ENCODE measurements at places on chromosomes 5 and 9.

GRCh38 chr5:171483551-171484135 lies 64.2 kb downstream of the FGF18 start:
- DNase-seq: peak; percentile 55

DNA sequence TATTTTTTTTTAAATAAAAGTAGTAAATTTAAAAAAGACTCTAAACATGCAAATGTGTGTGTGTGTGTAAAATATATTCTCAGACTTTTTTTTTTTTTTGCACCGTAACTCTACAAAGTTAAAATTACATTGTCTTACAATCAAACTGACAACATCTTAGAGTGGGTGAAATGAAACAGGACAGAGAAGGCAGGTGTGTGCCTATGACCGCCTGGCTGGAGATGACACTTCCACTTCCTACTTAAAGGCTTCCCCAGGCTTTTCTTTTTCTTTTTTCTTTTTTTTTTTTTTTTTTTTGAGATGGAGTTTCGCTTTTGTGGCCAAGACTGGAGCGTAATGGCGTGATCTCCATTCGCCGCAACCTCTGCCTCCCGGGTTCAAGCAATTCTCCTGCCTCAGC lies 2.7 kb upstream of the AK1 start:
- no peak for DNase-seq

DNA sequence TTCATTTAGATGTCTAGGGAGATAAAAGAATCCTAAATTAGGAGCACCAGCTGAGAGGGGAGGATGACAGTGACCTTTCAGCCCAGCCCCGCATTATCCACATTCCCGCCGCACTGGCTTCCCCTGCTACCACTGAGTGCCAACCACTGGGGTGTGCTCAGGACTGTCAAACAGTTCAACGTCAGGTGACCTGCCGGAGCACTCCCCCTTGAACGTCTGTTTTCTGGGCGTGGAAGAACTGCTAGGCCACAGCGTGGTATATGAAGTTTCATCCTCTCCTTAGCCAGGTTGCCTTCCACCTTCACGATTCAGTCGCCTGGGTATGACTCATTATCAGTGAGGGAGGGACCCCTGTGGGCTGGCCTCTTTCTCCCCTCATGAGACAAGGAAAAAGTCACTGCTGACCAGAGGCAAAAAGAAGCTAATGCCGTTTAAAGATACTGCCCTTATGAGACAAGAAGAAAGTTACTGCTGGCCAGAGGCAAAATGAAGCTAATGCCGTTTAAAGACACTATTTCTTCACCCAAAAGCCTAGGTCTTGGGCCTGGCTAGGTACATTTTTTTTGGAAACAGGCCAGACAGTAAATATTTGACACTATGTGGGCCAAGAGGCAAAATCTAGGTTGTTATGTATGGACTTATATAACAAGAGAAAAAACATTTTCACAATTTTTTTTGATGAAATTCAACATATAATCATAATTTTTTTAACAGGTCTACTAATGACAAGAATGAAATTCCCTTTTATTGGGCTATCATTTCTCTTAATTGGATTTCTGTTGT lies 4.6 kb downstream of the NMRK1 start:
- DNase-seq: no peak

DNA sequence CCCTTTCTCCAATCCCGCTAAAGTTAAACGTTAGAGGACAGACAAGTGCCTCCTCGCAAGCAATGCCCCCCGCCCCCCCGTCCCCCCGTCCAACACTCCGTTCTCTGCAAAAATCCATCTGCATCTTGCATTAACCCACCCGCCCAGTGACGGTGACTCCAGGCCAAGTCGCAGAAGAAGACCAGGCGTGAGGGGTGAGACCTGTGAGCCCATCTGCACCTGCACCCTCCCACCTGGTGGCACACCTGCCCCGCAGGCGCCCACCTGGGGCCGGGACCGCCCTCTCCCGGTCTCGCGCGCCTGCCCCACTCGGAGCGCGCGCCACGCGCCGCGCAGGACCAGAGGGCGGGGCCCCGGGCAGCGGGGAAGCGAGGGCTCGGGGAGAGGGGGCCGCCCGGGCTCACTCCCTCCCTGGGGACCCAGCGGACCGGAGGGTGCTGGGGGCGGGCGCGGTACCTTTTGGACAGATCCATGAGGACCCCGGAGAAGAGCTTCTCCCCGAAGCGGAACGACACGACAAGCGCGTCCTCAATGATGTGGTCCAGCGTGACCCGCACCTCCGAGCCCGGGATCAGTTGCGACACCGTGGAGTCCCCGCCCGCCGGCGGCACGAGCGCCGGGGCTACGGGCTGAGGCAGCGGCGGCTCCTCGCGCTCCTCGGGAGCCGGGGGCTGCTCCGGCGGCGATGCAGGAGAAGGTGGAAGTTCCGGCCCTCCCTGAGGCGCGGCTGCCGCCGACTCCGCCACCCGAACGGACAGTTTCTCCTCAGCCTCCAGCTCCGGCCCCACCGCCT lies 705 bp downstream of the PWWP2A start:
- peak; percentile 5 for DNase-seq

- DNase-seq: no peak
Measured at GRCh38 chr5:173494446-173494845, 122.0 kb downstream of the BOD1 start.

- DNase-seq: no peak
Measured at GRCh38 chr5:96816411-96816939, 8.7 kb upstream of the ERAP1 start.

DNA sequence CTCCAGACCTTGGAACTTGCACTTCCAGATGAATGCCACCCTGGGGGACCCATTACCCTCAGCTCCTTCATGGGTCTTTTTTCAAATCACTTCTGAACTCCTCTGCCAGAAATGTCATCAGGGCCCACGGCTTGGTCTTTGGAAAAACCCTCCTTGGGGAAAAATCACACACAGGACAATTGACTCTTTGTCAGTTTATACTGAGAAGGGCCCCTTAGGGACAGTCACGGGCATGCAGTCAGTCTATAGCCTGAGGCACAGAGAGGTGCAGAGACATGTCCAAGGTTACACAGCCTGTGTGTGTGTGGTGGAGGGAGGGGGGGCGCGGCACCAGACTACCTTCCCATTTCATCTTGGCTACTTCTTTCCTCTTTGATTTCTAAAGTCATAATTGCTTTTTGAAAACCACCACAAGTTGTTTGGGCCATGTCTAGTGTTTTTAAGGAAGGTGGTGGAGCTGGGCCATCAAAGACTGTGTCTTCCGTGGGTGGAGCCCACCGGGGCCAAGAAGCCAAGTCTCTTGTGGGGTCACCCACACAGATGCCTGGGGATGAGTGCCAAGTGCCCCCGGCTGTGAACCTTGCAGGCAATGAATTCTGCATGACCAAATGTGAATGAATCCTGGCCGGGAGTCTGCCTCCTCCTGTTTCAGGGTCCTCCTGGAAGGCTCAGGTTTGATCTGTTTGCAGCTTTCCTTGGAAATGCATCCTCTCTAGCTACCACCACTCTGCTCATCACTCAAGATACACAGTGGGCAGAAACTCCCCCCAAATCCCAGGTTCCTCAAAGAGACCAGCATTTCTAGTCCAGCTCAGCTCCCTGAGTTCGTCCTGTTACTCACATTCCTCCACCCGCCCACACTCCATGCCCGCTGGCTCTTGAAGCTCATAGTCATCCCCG lies 200.1 kb upstream of the TBC1D2 start:
- DNase-seq: no peak

GRCh38 chr5:76457674-76458485 lies 54.8 kb downstream of the IQGAP2 start:
- no peak for DNase-seq

GRCh38 chr5:177499842-177500241 lies 2.4 kb upstream of the PDLIM7 start:
- no peak for DNase-seq

- no peak for DNase-seq
Measured at GRCh38 chr9:99079542-99079941, 25.4 kb upstream of the TGFBR1 start.

GRCh38 chr9:24095246-24095645 lies 269.2 kb upstream of the ELAVL2 start:
- DNase-seq: no peak

DNA sequence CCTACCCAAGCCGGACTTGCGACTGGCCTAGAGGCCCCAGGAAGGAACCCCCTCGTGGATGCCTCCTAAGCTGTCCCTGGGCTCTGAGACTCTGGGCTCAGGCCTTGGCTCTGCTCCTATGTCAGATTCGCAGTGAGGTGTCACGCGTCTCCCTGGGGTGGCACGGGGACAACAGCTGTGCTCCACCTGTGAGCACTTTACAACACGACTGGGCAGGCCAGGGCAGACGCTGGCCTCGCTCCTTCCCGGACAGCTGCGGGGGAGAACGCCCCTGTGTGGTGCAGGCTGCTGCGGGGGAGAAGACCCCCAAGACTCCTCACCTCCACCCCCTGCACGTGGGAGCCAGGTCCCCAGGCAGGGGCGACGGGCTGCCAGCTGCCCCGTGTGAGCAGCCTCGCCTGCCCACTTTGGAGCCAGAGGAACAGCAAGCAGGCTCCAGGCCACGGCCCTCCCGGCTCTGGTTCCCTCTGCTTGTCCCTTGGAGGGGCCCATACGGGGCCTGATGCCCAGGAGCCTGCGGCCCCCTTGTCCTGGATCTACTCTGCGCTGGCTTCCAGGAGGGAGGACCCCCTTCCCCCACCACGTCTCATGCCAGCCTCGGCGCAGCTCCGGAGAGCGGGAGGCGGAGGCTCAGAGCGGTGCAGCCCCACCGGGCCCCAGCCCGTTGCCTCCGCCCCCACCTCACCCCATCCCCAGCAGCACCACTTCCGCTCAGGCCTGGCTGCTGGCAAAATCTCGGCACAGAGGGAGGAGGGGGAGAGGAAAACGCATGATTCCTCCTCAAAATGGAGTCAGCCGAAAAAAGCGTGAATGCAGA lies 36.0 kb downstream of the SARDH start:
- DNase-seq: no peak

DNA sequence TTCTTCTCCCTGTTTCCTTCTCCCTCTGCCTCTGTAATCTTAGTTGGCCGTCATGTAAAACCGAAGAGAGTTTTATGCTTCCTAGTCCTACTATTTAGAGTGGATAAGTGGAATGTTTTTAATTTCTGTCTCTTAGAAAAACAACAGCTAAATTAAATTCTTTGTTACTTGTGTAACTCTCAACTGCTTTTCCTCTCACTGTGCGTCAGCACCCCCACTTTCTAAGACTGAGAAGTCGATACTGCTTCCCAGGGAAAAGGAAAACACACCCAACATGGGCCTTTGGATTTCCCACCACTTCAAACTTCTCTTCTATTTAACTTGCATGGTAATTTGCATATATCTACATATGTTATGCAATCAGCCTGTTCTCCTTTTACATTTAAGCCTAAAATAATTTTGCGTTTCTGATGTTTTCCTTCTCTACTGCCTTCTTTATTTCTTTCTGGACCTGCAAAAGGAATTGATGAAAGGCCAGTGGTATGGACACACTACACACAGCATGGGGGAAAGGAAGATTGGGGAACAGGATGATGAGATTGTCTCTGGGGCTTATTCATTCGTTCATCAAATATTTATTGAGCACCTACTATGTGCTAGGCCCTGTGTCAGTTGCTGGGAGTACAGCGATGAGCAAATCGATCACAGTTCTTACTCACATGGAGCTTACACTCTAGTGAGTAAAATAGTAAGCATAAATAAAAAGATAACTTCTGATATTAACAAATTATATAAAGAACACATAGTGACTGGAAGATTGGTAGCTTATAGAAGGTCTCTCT lies 52.5 kb upstream of the CTNNA1 start:
- no peak for DNase-seq

DNA sequence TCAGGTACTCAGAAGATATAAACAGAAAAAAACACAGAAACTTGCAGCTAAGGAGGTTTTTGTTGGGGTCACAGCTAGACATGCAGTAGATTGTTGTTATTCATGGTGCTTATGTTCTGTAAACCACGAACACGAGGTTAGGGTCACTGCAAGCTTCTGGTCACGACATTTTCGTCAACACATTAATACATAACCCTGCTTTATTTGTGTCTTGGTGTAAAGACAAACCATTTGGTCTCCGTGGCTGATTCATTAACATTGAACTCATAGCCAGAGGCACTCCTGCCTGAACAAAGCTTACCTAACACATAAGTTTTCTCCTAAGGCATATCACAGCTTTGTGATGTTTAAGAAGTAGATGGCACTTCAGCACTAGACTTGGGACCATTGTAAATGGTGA lies 16.9 kb downstream of the TEK start:
- DNase-seq: no peak

DNA sequence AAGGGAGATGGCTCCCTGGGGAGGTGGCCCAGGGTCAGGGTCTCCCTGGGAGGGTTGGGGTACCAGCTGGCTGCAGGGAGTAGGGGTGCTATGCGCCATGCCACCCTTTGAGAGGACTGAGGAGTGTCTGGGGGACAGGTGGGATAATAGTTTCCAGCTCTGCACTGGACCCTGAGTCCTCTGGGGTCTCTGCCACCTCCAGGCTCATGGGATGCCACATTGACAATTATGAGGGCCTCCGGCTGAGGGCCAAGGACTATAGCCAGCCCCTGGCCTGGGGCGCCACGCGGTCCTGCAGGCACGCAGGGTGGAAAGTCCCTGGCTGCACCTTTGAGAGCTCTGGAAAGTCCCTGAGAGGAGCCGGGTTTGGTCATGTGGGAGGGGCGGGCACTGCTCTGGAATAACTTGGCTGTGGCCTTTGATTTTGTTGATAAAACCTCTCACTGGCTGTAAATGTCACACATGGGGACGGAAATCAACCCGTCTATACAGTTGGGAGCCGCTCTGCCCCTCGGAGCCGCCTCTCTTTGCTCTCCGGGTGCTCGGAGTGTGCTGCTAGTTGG lies 16.0 kb downstream of the TRAF2 start:
- DNase-seq: peak; percentile 19

- no peak for DNase-seq
Measured at GRCh38 chr5:56633950-56634349, 181.4 kb upstream of the MAP3K1 start.

GRCh38 chr5:135031813-135032694 lies 2.0 kb downstream of the PITX1 start:
- DNase-seq: no peak

DNA sequence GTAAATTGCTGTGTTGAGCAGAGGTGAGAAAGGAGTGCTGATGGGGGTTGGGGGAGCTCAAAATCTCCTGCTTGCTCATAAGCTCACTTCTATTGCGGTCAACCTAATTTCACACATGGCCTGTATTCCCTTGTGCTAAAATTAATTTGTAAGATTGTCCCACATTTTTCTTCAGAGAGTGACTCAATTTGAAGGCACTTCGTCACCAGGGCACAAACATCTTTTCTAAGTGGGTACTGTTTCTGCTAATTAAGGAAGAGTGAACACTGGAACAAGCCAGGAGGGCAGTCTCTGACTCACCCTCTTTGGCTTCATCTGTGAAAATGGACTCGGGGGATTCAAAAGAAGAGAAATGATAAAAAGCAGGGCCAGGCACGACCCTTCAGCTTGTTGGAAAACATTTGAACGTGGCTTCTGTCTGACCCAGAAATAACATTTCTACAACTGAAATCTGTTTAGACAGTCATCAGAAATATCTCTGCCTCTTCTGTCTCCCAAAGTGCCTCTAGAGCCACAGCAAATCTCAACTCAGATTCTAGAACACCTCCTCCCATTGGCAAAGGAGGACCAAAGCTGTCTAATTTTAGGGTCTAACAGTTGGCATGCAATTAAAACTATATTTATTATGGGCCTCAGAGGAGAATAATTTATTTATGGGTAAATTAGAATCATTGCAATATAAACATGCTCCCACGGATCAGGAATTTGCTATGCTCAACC lies 49.8 kb downstream of the FEM1C start:
- DNase-seq: no peak

- no peak for DNase-seq
Measured at GRCh38 chr5:5351288-5351979, 71.0 kb upstream of the ICE1 start.
